Hepatic stellate cell (primary cell): ENCODE measurements at places on chromosomes 2 and 18.

- DNase-seq: peak; percentile 12
These were observed 1087.6 kb upstream of the PIK3C3 start for GRCh38 chr18:40867459-40867858.

GRCh38 chr2:101151146-101151858 lies at the start of gene TBC1D8:
Gene TBC1D8 (minus strand): TSS chr2:101151382. CDS start chr2:101151253, 129 bp downstream.
- peak; percentile 89 for DNase-seq

DNA sequence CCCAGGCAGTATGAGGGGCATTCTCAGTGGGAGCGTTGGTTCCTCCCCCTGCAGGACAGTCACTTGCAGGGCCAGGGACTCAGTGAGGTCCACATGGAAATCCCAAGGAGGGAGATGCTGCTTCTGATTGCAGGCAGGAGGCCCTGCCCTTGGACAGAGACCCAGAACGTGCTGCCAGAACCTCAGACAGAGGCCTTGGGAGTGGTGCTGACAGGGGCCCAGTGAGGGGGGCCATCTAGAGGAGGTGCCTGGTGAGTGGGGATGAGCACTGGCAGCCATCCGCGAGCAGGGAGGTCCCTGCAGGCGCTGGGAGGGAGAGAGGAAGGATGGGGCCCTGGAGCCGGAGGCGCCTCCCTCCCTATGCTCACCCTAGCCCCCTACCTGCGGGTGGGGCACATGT lies 133.1 kb downstream of the DYSF start:
- DNase-seq: no peak

- DNase-seq: peak; percentile 42
These were observed 62.9 kb downstream of the AFTPH start for GRCh38 chr2:64586883-64587481.

DNA sequence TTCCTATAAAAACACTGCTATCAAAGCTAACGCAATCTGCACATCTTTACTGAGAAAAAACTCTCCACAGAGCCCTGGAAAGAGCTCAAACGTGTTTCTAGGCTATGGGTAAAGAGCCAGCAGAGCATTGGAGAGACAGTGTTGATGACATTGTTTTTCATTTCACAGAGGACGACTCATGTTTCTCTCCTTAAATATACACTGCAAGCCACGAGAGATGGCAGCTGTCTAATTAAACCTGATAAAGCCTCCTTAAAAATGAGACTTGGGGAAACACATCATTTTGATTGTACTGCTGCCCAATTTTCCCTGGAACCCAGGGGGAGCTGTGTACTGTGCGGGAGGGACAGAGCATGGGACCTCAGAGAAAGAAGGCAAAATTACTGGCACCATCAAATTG lies 294.3 kb upstream of the SETBP1 start:
- DNase-seq: no peak

DNA sequence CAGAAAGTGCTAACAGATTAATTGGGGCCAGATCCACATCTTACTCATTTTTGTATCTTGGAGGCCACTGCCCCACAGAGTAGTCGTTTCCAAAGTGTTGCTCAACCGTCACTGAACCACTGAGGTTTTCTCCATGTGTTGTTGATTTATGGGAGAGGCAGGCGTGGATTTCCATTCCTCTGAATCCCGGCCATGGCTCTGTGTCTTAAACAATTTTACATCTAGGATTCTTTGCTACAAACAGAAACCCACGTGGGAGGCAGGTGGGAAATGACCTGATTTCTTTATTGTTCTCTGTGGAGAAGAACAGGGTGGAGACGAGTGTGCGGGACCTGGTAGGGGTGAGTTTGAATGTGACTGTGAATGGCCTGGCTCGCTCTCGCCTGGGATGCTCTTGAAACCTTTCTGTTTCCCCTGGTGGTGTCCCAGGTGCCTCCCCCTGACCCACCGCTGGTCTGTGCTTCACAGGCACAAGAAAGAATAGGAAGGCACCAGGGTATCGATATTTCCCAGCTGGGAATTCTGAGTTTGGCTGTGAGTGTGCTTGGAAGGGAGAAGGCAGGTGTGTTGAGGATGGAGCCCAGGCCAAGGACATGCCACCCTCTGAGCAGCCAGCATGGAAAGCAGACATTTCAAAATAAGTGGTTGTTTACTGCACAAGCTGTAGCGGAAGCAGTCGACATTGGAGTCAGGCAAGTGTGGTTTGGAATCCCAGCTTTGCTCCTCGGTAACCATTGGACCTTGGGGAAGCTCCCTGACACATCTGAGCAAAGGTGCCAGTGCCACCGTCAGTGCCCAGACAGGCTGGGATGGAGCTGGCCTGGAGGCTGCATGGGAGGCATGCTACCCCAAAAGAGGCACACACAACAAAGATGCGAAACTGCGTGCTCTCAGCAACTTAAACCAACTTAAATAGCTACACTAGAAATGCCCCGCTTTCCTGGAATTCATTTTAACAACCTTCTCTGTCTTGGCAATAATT lies 50.0 kb downstream of the LPIN1 start:
- no peak for DNase-seq

- DNase-seq: no peak
These were observed 165.3 kb downstream of the LCLAT1 start for GRCh38 chr2:30612371-30612770.

GRCh38 chr2:48452108-48452507 lies 77.8 kb upstream of the STON1 start:
- no peak for DNase-seq

DNA sequence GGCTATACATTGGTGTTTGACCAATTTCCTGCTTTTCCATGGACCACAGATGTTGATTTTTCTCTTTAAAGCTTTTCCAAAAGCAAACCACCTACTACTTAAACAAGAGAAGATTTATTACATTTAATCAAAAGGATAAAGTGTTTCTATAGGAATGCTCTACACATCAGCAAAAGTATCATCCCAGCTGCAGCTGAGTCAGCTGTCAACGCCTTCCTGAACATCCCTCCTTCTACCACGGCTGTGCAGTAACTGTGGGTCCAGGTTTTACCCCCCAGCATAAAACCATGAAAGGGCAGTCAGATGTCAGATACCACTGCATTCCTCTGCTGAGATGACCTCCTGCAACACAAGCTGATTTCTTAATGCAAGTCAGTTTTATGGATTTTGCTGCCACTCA lies 524.5 kb upstream of the MEX3C start:
- no peak for DNase-seq

GRCh38 chr2:44104855-44105271 lies 63.8 kb upstream of the PPM1B start:
- no peak for DNase-seq

DNA sequence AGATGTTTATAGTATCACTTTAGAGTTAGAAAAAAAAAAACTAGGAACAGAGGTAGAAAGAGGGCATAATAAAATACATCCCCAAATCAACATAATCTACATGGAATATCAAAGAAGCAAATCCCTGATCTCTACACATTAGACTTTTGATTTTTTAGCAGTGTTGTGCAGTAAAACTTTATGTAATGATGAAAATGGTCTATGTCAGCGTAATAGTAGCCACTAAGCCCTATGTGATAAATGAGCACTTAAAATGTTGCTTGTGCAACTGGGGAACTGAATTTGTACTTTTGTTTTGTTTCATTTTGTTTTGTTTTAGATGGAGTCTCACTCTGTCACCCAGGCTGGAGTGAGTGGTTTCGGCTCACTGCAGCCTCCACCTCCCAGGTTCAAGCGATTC lies 36.3 kb downstream of the LNPK start:
- no peak for DNase-seq

DNA sequence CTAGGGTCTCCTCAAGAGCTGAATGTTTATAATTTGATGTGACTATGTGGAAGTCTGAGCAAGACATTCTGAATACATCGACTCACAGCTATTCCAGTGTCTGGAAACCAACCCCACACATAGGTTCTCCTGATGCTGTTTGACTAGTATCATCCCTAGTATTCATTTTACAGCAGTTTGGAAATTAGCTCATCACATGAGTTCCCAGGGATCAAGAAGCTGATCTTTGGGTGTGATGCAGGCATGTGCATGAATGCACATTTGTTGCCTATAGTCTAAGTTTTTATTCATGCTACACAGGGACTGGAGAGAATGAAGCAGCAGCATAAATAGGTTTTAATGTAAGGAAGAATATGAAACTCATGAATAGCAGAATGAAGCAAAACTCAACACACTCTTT lies 284.3 kb upstream of the SPRED2 start:
- no peak for DNase-seq

GRCh38 chr2:178529194-178529593 lies 48.9 kb downstream of the PLEKHA3 start:
- DNase-seq: no peak

DNA sequence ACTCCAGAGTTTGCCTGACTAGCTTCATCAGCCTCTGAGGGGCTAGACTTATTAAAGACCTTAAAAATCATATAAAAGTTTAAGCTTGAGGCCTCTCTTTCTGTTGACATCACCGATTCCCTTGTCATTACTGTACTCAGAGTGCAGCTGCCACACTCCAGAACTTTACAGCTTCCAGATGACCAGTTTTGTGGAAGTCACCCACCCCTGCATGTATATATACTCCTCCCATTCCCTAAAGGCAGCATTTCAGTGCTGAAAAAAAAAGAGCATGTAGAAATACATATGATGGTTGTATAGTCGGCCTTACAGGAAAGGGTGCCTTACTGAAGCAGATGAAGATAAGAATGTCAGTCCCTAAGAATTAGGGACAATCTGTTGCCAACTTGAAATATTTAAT lies 117.3 kb downstream of the FEZ2 start:
- DNase-seq: no peak

GRCh38 chr18:50748243-50749229 lies 71.3 kb downstream of the MRO start:
- DNase-seq: no peak
